ENCODE measurements at places on chromosomes 7 and 10. TPM values are rescaled to one million over a fixed set of nuclear protein-coding genes. Genes with fewer than 3 reads are reported as not detected.

The MRPL32 gene
- 74.0 TPM for total RNA-seq

The IQUB gene
- 0.34 TPM for total RNA-seq

The FAM25G gene
- total RNA-seq, result not detected

DNA sequence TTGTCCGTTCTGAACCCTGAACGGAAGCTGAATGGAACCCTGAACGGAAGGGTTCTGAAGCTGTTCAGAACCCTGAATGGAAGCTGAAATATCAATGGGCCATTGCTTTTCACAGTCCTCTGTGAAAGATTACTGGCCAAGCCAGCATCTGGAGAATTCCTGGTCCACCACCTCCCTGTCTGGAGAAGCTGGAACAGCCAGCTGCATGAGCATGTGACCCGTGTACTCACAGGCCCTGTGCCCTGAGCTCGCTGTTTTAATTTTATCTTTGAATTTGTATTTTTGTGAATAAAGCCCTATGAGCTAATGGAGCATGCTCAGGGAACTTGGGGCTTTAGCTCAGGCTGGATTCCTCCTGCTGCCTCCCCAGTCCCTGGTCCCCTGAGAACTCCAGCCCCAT lies 37.2 kb downstream of the HTRA1 start:
- no peak for DNase-seq

- no peak for DNase-seq
Observed at GRCh38 chr10:50951365-50951764, 65.9 kb upstream of the A1CF start.

GRCh38 chr10:71432101-71432905 lies 35.6 kb downstream of the CDH23 start:
- DNase-seq, result no peak

Data from dermis blood vessel endothelial cell (primary cell).